Stimulated activated CD4-positive, alpha-beta T cell treated with anti-CD3 and anti-CD28 coated beads, Interleukin-12 subunit alpha, Interleukin-12 subunit beta, amount 100 ng/mL, for 48 hours (primary cell): ENCODE measurements at places on chromosomes 4 and X.

GRCh38 chr4:48909697-48910096 is 3.1 kb upstream of the OCIAD2 start:
- DNase-seq = peak; percentile 71

DNA sequence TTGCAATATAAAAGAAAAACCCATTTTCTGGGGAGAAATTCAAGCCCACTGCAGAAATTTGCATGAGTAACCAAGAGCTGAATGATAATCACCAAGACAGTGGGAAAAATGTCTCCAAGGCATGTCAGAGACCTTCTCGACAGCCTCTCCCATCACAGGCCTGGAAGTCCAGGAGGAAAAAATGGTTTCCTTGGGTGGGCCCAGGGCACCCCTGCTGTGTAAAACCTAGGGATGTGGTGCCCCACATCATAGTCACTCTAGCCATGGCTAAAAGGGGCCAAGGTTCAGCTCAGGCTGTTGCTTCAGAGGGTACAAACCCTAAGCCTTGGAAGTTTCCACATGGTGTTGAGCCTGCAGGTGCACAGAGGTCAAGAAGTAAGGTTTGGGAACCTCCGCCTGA is 108.4 kb downstream of the FAT4 start:
- DNase-seq = no peak

DNA sequence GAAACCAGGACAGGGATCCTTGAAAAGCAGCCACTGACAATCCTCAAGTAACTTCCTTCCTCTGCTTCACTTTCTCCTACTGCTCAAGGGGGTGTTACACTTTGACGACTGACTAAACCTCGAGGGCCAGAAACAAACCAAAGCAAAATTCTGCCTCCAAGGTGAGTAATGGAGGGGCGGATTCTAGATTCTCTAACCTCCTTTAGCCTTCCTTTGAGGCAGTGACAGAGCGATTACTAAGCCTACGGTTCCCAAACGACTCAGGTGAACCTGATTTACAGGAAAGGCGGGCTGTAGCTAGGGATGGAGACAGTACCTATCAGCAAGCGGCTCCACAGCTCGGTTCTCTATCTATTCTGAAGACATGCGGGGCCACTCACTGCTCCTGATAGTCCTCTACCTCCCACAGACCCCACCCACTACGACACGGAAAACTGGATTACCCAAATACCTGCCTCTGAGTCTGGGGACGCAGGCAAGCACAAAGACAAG is 487 bp downstream of the TBCK start:
- peak; percentile 14 for DNase-seq

GRCh38 chr4:15891312-15891711 is 47.2 kb downstream of the FGFBP1 start:
- no peak for DNase-seq

- DNase-seq = no peak
These were observed 40.6 kb upstream of the ADGRA3 start for GRCh38 chr4:22556495-22556894.
